ENCODE measurements at places on chromosomes 12 and 14.
A peak's percentile ranks its signal among the peaks of the same experiment; 100 is the strongest.

DNA sequence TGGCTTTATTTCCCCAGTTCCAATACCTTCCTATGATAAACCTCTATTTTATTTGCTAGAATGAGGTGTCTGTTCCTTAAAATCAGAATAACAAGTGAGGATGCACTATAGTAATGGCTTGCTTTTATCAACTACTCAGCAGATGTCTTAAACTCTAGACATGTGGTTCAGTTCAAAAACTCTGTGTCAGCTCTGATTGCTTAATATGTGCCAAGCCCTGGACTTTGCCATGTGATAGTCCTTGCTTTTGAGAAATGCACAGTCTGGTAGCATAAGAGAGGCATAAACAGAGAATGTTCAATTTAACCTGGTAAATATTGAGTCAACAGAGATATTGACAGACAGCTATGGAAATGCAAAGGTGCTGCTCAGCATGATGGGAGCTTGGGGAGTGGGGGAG lies 254.8 kb downstream of the PDZRN4 start:
- no peak for DNase-seq

DNA sequence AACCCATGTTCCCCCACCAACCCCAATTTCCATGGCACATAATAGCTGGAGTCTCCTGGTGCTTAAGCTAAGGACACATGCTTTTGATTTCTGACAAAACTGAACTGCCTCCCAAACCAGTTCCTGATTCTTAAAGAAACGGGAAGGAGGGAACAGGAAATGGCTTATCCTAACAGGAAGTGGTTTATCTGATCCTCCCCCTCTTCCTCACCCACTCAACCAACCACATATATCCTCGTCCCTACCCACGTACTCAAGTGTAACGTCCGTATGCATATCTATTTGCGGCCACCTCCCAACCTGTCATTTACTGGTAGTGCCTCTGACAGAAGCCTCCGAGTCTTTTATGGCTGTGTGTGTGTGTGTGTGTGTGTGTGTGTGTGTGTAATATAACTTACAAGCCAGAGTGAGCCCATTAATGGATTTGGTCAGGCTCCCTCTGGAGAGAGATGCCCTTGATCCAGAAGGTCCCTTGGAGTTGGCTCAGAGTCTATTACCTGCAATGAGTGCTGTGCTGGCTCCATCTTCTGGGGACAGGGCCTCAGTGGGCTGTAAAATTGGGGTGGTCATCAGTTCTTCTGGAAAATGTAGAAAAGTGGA lies 7.7 kb downstream of the DAZAP2 start:
- DNase-seq: peak; percentile 28

- peak; percentile 73 for DNase-seq
These were observed at the start of gene BIN2 for GRCh38 chr12:51323966-51324895. Gene BIN2 (minus strand): TSS chr12:51324174. CDS start chr12:51324102, 72 bp downstream.

DNA sequence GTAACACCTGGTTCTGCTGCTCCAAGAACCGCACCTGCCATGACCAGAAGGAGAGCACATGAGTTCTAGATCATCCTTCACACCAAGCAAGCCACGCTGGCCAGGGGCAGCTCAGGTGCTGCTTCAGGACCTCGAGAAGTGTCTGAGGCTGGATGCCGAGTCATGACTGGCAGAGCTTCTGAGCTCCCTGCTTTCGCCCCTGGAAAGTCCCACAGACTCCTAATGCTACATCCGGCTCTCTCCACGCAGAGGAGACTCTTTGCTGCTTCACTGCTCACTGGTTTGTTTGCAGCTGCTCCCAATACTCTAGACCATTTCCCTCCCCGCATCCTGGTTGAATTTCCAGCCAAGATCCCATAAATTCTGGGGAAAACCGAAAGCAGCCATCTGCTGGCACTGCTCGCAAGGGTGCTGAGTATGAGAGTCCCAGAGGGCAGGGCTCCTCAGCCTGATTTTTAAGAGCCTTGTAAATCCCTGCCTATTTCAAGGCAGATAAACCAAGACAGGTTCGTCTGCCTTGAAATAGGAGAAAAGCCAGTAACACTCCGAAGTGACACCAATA lies 1.4 kb downstream of the KRT2 start:
- DNase-seq: no peak

DNA sequence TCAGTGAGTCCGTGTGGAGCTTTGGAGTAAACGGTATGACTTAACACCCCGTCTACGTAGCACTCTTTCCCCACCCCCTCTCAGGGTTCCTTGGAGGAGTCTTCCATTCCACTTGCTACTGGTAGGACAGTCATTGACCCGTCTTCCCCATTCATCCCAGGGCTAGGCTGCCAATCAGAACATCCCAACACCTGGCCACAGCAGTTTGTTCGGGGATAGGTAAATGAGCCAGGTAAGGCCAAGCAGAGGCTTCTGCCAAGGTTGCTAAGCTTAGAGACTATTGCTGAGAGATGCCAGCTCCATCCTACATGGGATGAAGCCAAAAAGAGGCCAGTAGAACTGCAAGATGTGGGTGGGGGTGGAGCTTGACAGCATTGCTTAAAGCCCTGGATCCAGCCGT lies 130.8 kb downstream of the BCL11B start:
- no peak for DNase-seq

DNA sequence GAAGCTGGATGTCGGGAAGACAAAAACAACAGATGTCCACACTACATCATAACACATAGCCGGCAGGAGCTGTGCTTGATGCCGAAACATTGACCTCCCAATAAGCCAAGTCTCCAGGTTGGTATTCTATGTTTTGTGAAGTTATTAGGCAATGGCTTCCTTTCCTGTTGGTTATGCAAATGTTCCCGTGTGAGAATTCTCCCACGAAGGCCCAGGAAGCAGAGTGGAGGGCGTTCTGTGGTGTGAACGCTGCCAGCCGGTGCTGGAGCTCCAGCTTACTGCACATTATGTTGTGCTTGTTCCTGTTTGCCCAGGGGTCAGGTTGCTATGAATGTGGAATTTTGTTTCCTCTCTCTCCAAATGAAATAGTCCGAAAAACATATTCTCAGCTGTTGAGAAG lies 156.4 kb upstream of the HMGA2 start:
- DNase-seq: no peak

DNA sequence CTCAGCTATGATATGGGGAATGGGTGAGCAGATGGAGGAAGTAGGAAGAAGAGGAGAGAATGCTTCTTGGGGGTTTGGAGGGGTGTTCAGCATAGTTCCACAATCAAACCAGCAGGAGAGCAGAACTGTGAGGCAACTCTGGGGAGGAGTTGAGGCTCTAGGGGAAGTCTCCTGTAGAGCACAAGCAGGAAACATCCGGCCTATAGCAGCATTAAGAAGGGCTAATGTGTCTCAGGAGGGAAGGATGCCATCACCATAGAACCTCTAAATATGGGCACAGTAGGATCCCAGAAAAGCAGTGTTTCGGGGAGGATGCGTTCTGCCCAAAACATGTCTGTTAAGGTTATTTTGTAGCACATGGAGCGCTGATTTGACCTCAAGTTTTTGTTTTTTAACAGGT lies 8.4 kb upstream of the SALL2 start:
- DNase-seq: no peak

DNA sequence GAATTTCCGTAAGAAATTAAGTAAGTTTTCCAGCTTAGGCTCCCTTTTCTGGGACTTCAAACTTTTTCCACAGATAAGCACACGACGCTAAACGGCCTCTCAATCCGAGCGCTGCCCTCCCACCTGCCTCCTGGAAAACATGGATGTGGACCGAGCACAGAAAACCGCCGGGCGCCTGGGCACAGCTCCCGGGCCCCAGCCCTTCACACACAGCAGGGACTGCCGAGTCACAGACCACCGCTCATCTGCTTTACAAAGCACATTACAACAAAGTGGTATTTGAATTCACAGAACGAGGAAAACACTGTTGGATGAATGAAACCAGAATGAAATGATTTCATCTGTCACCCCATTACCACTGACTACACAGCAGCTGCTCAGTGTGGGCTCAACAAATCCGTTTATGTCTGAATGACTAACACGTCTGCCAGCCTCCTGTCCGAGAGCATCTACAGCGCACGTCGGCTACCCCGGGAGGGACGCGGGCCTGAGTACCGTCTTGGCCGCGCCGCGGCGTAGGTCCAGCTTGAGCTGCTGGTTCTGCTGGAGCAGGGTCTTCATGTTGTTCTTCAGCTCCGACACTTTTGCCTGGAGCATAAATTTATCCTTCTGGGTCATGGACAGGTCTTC lies 13.1 kb upstream of the ANKLE2 start:
- no peak for DNase-seq

DNA sequence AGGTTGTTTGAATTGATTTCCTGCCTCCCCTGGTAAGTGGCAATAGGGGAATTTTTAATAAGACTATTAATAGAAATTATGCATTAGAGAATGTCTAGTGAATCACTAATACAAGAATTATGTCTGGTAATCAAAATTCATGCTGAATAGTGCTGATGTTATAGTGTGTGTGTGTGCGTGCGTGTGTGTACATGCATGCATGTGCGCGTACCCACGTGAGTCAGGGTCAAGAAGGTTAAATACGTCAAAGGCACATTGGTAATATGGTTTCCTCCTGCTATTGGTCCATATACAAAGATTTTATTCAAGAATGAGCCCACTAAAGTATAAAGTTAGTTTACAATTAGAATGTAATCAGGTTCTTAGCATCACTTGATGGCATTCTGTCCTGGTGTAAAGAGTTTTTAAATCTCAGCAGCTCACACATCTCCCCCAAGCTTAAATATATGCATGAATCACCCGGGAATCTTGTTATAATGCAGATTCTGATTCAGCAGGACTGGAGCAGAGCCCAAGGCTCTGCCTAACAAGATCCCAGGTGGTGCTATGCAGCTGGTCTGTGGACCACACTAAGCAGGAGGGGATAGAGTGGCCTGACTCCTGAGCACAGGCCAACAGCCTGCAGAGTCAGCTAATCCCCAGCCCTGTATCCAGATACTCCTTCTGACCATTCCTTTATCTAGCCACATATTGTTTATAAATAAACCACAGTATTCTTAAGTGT lies 43.9 kb downstream of the TTC9 start:
- DNase-seq: no peak

DNA sequence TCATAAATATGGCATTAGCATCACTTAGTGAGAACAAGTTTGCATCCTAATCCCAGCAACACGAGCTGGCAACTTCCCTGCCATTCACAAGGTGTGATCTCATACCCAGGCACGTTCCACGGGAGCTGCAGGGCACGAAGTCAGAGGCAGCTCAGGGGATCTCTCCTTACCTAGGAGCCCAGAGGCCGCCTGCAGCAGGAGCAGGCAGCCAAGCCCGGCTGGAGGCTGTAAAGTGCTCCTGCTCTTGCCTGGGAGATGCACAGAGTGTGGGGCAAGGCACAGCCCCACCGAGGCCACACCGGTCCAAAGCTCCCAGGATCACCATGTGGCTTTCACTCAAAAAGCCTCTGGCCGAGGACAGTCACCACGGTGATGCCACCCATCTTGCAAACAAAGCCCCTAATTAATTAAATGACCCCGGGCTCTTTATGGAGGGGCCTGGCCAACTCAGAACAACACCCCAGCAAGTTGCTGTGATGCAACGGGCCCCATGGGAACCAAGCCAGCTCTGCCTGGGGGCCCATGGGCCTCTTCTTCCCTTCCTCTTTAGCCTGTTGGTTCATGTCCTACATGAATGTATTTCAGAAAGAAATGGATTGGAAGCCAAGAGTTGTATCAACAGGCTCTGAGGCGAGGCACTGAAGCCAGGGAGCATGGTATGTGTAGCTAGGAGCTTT lies 26.5 kb downstream of the NUAK1 start:
- no peak for DNase-seq

DNA sequence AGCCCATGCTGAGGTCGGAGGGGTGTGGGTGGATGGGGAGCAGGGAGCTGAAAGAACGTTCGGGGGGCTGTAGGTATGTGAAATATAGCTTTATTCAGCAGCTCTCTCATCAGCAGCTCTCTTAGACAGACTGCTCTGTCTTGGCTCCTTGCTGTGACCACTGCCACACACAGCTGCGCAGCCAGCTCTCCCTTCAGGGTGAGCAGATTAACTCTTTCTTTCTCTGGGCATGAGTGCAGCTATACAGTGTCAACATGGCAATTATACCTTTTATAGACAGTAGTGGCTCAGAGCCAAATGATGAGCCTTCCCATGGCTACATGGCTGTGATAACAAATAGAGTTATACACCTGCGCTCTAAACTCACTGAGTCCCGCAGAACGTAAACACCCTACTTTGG lies 137.7 kb upstream of the NEDD1 start:
- DNase-seq: no peak

GRCh38 chr12:23113781-23114180 lies 488.8 kb downstream of the ETNK1 start:
- DNase-seq: no peak

- no peak for DNase-seq
These were observed 83.3 kb downstream of the CCER1 start for GRCh38 chr12:90871726-90872096.

- DNase-seq: no peak
These were observed 25.8 kb upstream of the TRHDE start for GRCh38 chr12:72246370-72246769.

DNA sequence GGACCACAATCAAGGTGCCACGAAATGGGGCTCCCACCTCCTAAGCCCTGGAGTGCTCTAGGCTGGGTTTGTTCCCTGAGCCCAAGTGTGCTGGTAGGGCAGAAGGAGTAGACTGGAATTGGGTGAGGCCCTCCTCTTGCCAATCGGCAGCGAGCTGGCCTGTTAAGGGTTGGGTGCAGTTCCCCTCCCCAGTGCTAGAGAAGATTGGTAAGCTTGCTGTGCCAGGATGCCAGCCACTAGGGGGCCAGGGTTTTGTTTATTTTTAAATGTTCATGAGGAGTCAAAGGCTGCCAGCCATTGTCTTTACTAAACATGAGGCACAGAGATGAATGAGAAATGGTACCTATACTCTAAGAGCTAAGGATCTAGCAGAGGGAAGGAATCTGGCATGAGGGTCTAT lies 79.7 kb downstream of the SPTB start:
- DNase-seq: peak; percentile 12

GRCh38 chr14:104306450-104307040 lies 168.2 kb downstream of the KIF26A start:
- DNase-seq: no peak

DNA sequence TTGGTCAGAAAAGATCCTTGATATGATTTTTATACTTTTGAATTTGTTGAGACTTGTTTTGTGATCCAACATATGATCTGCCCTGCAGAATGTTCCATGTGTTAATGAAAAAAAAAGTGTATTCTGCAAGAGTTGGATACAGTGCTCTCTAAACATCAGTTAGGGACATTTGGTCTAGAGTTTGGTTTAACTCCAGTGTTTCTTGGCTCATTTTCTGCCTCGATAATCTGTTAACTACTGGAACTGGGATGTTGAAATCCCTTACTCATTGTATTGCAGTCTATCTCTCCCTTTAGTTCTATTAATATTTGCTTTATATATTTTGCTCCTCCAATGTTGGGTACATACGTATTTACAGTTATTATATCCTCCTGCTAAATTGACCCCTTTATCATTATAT lies 18.3 kb upstream of the TXNRD1 start:
- DNase-seq: no peak

DNA sequence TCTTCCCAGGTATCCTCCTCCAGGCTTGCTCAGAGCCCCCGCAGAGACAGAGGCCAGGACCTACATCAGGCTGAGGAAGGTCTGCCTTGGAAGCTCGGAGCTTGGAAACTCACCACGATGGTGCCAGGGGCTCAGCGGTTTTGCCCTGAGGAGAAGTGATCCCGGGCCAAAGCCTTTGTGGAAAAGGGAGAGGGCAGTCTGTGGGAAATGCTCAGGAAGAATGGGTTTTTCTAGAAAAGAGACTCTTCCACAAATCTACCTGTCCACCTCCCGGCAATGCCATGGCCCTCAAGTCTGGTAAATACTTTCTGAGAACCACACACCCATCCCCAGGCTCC lies 8.0 kb downstream of the KRT2 start:
- DNase-seq: no peak

GRCh38 chr14:68782091-68782981 lies 10.5 kb downstream of the ZFP36L1 start:
- DNase-seq: peak; percentile 80
